ENCODE measurements at places on chromosomes 3 and 15. TPM values are rescaled to one million over a fixed set of nuclear protein-coding genes. Genes with fewer than 3 reads are reported as not detected.

The ARPP21 gene
- total RNA-seq = 0.27 TPM

The TNIK gene
- total RNA-seq = 18.3 TPM

The ITPKA gene
- total RNA-seq = not detected

The C3orf70 gene
- total RNA-seq = 14.2 TPM

The NR2E3 gene
- 0.92 TPM for total RNA-seq

The ITIH1 gene
- not detected for total RNA-seq

The ILDR1 gene
- total RNA-seq = not detected

The ANKRD34C gene
- not detected for total RNA-seq

The CCR9 gene
- total RNA-seq = not detected

DNA sequence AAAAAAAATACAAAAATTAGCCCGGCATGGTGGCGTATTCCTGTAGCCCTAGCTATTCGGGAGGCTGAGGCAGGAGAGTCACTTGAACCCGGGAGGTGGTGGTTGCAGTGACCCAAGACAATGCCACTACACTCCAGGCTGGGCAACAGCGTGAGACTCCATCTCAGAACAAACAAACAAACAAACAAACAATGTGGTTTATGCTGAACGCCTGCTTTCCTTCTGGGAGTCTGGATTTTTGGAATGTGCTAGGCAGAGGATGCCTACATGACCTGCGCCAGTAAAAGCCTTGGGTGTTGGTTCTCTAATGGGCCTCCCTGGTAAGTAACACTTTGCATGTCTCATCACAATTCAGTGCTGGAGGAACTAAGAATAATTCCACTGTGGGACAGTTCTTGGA is 43.5 kb downstream of the PCNP start:
- DNase-seq = no peak

DNA sequence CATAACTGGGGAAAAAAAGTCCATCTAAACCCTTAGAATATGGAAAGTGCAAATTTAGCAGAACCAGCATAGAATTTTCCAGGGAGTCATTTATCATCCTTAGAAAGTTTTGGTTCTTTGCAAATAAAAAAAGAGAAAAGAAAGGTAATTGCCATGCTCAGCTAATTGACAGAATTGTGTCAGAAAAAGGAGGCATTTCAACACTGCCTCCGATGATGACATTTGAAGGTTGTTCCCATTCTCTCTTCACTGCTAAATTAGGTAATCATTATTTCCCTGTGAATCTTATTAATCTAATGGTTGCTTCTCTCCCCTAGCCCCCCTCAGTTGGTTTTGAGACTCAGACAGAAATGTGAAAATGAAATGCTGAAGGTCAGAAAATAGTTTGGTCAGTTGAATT is 139.2 kb downstream of the PDCD6IP start:
- no peak for DNase-seq

DNA sequence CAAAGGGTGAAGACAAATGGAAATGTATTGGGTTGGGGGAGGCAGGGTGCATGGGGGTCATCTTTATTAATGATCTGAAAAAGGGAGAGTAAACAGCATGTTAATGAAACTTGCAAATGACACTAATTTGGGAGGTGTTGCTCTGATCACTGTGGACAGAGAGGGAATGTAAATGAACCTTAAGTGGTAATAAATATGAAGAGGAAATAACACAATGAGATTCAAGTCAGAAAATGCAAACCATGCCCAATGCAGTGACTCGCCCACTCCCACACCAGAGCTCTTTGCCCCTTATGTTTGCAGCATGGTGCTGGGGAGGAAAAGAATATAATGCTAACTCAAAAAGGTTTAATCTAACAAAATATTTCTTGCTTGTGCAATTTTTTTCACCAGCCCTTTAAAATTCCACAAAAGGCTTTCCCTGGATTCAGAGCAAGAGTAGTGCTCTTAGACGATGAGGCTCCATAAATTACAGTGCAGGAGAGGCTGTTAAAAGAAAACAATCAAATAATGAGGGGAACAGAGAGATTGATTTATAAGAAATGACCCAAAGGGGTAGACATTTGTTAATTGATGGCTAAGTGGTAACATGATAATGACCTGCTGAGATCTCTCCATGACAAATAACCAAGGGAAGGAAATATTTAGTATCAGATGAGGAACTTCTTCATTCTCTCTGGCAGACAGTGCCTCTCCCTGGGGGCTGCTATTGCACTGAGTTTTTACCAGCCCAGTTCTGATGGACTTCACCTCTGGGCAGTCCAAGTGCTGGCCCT is 210.0 kb upstream of the PPP2R3A start:
- no peak for DNase-seq

DNA sequence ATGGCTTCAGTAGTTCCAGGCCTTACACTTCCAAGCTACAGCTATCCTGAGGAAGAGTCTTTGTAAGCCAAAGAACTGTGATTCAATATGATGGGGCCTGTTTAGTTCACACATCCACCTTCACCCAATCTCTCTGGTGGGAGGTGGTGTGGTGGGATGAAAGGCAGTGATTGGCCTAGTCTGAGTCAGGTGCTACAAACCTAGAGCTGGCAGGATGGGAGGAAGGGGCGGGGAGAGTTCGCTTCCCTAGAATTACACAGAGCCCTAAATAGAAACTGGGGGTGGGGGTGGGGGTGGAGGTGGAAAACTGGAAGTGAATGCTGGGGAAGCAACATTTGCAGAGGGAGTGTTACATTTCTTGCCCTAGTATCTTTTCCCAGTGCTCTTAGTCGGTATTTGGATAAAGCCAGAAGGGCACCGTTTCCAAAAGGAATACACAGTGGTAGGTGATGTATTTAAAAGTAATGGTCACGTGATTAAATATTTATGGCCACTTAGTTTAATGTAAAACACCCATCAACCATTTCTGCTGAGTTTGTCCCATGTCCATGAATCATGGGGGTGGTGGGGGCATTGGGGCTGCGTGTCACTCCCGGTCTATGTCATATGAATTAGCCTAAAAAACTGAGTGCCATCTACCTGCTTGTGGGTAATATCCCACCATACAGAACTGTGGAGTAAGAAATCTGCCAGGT is 247.6 kb upstream of the PROK2 start:
- no peak for DNase-seq

DNA sequence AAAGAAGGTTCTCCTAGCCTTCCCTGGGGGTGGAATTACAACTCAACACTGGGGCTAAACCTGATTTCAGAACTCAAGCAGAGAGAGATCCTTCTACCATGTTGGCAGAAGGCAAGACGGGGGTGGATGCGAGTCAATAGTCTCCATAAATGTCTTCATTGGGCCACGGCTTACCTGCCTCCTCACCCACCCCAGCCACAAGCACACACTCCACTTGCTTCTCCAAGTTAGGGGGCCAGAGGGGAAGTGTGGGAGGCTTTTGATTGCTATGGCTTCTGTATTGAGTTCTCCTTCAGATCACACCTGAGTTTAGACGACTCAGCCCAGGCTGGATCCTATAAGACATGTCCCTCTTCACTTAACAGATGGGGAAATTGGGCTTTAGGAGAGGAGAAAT is 178.9 kb downstream of the UACA start:
- no peak for DNase-seq

DNA sequence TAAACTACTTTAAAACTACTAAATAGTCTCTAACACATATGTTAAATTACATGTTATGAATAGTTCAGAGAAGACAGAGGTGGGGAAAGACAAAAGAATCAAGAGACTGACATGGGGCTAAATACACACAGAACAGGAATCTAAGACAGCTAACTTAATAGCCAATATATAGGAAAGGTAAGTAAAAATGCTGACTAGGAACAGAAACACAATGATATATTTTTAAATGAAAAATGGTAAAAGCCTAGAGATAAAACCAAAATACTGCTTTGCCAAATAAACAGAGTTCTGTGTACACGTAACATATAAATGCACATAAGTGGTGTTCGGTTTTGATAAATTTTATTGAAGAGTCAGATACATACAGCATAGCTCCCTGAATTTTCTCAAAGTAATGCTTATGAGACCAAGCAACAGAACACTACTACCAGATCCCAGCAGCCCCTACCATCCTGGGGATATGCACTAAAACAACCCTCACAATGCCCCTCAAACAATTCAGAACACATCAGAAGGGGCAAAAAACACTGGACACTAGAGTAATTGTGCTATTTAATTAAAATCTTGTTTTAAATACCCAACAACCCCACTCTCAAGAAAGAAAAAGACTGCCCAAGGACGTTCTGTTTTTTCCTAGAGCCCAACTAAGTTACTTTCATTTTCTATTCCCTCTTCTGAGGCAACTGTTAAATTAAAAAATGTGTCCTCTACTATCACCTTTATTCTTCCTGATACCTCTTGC is 121.1 kb downstream of the ADAM10 start:
- no peak for DNase-seq

- DNase-seq = no peak
Observed at GRCh38 chr3:28008235-28008634, 233.2 kb upstream of the CMC1 start.

- DNase-seq = no peak
Observed at GRCh38 chr15:31106495-31107300, 5.2 kb upstream of the TRPM1 start.

DNA sequence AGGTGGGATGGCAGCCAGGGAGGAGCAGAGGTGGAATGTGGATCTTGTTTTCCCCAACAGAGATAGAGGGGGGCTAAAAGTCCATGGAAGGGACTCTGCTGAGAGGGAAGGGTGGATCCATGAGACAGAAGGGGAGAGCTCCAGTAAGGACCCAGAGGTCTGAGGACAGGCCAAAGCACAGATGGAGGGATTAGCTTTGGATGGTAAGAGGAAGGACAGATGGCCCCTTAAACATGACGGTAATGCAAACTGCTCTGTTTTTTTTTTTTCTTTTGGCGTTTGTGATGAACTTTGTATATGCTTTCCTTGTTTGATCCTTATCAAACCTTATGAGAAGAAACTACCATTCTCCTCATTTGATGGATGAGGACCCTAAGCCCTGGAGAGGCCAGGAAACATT is 96.2 kb downstream of the IGF1R start:
- no peak for DNase-seq

GRCh38 chr15:40693904-40694687 is 878 bp upstream of the RAD51 start:
- DNase-seq = no peak

DNA sequence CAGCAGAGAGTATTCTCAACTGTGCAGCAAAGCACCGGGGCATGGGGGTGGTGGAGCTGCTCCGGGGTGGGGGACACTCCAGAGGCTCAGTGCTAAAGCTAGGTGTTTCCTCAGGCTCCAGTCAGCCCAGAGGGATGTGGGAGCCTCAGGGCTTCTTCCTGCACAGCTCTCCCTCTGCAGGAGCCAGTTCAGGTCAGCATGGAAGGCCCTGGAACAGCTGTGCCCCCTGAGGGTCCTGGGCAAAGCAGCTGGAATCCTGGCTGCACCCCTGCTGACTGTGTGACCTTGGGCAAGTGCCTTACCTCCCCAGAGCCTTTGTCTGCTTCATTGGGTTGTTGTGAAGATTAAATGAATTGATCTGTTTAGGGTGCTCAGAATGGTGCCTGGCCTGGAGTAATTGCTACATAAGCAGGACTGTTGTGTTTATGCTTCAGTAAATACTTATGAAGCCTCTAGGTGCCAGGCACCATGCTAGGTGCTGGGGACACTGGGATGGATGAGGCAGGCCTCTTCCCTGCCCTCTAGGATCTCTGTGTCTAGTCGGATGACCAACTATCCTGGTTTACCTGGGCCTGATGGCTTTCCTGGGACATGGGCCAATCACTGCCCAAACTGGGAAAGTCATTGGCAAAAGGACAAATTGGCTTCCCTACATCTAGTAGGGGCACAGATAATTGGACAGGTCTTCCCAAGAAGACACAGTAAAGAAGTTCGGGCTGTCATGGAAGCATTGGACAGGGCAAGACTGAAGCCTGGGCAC is 64.2 kb upstream of the LCTL start:
- DNase-seq = no peak

GRCh38 chr15:58598829-58599210 is 150.7 kb downstream of the ADAM10 start:
- DNase-seq = no peak

GRCh38 chr3:39141171-39141995 is 12.0 kb downstream of the CSRNP1 start:
- DNase-seq = no peak

DNA sequence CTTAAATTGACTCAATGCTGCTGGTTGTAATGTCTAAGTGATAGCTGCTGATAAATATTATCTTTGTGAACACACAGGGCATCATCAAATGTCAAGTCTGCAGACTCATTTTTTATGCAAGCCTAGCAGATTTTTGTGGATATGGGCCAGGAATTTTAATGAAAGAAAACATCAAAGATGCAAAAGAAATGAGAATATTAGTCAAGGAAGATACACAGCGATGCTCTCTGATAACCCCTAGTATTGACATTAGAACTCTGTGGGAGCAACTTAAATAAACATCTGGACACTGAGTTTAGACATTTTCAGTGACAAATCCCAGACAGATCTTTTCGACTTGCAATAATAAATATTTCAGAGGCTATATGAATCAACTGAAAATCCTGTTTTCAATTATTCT is 28.3 kb downstream of the POLR2M start:
- DNase-seq = no peak

- no peak for DNase-seq
Observed at GRCh38 chr3:38297947-38298711, 16.0 kb downstream of the SLC22A14 start.

DNA sequence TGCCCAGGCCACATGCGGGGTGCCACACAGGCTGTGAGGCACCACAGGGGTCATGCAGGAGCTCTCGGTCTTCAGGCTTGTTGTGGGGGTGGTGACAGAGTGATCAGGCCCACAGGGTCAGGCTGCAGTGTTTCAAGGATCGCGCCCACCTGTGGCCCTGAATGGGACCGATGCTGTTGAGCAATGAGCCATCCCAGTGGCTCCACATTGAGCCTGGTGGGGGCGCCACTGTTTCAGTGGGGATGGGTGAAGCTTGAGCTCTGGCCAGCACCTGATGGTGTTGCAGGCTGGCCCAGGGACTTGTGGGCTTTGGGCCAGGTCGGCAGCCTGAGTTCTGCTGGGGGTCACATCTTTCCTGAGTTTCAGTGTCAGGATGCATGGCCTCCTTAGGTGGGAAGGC is 230.1 kb downstream of the UBE3A start:
- no peak for DNase-seq

GRCh38 chr3:158420654-158421396 is 150.2 kb upstream of the MLF1 start:
- DNase-seq = no peak

GRCh38 chr15:48325400-48325799 is 5.8 kb upstream of the DUT start:
- no peak for DNase-seq

- no peak for DNase-seq
Observed at GRCh38 chr3:197209366-197210260, 88.8 kb downstream of the DLG1 start.

DNA sequence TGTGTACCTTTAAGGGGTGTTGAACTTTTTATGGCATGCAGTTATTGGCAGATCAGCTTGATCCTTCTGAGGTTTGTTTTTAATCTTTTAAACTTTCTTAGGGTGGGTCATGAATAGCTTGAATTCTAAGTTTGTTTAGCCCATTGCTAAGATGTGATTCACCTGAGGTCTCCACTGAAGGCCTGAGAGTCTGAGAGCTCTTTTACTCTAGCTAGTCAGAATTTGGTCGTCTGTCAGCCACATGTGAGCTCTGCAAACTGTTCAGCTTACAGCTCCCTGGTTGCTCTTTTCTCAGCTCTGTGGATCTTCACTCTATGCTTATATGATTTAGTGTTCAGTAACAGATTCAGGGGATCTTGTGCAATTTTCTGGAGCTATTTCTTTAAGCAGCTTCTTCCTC is 161.3 kb downstream of the ABHD5 start:
- DNase-seq = no peak

Data from thoracic aorta (tissue), 2 donors.